ENCODE measurements at places on chromosomes 11 and 22. TPM values are rescaled to one million over a fixed set of nuclear protein-coding genes. Genes with fewer than 3 reads are reported as not detected.

CLDN5 gene
- not detected for total RNA-seq

GRIK4 gene
- total RNA-seq = not detected

DLG2 gene
- total RNA-seq = 1.3 TPM

SPDYC gene
- total RNA-seq = not detected

USP2 gene
- total RNA-seq = 0.68 TPM

CCDC116 gene
- 0.66 TPM for total RNA-seq

XKR3 gene
- not detected for total RNA-seq

PATE4 gene
- not detected for total RNA-seq

MMP8 gene
- total RNA-seq = not detected

NEFH gene
- total RNA-seq = 4.2 TPM

SLC22A9 gene
- total RNA-seq = not detected

CHRDL2 gene
- not detected for total RNA-seq

All from activated CD8-positive, alpha-beta T cell treated with anti-CD3 and anti-CD28 coated beads, Interleukin-2, amount 10 ng/mL, durations not matched to agents 7 days and 5 days (primary cell).